ENCODE measurements at places on chromosomes 7 and 10.

- no peak for DNase-seq
Measured at GRCh38 chr7:100983451-100984187, 14.3 kb downstream of the MUC12 start.

GRCh38 chr10:128710798-128711183, 584.6 kb upstream of the MKI67 start:
- DNase-seq = no peak

DNA sequence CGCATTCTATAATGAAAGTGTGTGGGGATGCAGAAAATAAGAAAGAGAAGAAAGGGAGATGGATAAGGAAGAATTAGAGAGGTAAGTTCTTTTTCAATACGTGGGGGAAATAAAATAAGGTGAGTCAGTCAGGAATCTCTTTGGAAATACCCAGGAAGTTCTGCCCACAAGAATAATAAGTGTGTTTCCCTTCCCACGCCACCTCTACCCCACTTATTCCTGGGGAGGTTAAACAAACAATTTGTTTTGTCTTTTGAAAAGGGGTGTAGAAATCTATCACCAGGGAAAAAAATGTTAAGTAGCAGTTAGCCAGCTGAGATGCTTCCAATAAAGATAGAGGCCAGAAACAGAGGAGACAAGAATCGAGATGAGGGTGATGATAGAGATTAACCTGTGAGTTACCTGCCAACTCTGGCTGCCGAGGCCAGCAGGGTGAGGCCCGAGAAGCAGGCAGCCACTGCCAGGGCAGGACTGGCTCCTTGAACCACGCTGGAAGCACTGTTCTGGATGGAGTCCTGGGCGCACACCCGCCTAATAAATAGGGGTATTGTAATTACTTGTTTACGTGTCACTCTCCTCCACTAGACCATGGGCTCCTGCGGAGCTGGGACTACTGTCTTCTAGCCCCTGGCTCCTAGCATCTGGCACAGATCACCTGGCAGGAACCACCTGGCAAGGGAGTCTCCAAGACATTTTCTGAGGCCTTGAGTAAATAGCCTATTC, 191.3 kb downstream of the FGFR2 start:
- DNase-seq = no peak

GRCh38 chr10:55163388-55163979, 362.5 kb upstream of the PCDH15 start:
- DNase-seq = no peak

DNA sequence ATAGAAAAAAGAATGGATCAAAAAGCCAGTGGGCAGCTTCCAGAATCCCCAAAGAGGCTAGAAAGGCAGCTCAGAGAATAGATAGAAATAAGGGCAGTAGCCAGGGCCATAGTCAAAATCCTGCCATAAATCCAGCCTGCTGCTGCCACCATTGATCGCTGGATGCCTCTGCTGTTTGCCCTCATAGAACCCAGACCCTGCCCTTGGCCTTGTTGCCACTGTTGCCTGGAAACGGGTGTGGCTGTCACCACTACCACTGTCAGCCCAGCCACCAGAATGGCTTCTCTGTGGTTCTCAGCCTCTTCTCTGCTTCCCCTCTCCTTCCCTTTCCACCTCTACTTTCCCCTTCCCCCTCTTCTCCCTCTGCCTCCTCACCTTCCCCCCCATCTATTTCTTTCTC, 57.8 kb downstream of the HHEX start:
- DNase-seq = no peak

DNA sequence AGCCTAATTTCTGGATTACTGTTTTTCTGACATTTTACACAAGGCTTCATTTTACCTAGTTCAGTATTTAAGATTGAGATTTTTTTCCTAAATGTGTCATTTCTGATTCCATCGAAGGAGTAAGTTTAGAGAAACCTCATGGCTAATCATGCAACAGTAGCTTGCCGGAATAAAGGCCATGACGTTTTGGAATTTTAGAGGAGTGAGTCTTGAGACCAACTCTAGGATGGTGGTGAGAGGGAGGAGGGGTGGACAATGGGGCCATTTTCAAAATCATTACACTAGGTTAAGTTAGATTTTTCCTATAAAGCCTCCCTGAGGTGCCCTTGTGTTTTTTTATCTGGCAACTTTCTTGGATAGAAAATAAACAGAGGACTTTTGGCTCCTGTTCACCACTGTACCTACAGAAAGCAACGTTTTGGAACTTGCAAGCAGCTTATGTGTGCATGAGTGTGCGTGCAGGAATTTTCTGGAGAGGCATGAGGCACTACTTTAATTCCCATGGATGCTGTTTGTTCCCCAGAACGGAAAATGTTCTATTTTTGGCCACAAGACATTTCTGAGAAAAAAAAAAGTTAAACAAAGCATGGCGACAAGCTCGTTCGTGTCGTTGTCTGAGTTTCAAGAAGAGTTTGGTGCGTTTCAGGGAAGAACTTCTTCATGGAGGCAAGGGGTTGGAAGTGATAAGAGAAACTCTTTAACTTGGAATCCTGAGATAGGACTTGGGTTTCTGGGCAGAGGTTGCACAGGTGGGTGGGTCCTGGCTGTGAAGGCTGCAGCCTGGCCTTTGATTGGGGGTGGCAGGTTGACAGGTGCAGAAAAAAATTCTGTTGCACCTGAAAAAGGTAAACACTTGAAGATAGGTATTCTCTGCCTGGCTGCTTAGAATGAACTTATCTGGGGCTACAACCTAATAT, 178.1 kb downstream of the PTEN start:
- DNase-seq = no peak

- no peak for DNase-seq
Measured at GRCh38 chr7:11315666-11316258, 342.1 kb downstream of the PHF14 start.

DNA sequence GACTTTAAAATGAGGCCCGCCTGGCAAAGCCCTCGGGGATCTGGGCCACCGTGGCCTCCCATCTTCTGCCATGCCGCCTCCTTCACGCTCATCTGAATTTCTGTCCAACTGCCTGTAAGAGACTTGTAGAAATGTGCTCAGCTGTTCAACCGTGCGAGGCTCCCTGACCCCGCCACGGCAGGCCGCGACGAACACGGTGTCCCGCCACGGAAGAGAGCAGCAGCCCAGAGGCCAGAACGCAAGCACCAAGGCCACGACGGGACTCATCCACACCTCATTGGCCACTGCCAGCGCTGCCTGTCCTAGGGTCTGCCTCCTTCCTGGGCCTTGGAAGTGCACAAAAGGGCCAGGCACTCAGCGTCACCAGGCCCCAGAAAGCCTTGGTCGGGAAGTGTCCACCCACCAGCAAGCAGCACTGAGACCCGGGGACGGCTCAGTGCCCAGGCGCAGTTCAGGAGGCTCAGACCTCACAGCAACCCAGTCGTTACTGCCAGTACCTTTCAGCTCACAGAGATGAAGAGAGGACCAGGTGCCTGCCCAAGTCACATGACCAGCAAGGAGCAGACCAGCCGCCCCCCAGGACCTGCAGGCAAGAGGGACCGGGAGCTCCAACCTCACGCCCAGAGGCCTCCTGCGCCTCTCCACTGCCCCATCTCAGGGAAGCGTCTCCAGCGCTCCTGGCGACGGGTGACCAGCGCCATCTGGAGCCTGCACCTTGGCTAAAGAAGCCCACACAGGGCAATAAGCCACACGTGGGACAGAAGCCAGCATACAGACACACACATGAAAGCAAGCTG, 85.9 kb downstream of the MAD1L1 start:
- DNase-seq = no peak

- DNase-seq = no peak
Measured at GRCh38 chr7:110347081-110347480, 743.8 kb upstream of the LRRN3 start.

DNA sequence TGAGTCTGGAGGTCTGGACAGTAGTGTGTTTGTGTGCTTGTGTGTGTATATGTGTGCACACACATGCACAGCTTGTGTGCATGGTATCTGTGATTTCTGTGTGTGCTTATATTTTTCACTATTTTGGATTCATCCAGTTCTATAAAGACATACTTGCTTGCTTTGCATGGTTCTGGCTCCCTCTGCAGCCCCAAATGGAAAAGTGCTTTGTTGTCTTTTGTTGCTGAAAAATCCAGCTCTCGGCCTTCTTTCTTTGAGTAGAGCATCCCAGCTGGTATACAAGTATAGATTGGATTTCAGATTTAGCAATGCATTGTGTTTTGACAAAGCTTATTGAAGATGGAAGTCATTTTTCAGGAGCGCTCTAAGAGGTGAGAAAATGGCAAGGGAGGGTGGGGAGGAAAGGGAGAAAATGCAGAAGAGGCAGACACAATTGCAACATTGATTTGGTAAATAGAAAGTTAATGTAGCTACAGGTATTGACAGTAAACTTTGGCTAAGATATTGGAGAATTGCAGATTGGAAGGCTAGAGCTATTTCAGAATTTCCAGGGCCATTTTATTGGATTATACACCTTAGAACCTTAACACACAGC, 333.9 kb downstream of the AUTS2 start:
- no peak for DNase-seq

GRCh38 chr10:76270464-76270863, 839.0 kb downstream of the LRMDA start:
- DNase-seq = no peak

GRCh38 chr7:44320141-44320540, 5.3 kb downstream of the CAMK2B start:
- no peak for DNase-seq

DNA sequence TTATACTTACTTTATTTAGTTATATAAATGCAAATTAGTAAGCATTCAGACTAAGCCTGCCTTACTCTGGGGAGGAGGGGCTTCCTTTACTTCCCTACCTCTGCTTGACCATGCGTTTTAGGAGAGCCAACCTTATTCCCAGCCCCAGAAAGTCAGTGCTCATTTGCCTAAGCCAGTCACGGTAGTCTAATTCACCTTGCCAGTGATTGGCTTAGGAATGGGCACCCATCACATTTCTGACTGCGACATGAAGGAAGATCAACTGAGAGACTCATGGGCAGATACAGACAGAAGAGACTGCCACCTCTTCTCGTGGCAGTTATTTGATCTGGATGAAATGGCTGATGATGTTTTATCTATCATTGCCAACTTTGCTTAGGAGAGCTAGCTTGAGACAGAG, 29.5 kb downstream of the RPA3 start:
- no peak for DNase-seq

DNA sequence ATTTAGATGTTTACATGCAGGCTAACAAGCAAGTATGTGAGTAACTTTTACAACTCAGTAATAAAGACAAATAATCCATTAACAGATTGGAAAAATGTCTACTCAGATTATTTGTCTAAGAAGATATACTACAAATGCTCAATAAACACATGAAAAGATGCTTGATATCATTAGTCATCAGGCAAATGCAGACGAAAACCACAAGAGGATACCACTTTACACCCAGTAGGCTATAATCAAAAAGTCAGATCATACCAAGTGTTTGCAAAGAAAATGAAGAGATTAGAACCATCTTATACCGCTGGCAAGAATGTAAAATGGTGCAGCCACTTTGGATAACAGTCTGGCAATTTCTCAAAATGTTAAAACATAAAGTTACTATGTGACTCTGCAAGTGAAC, 84.1 kb downstream of the MALSU1 start:
- DNase-seq = no peak

All from stimulated activated CD4-positive, alpha-beta T cell treated with anti-CD3 and anti-CD28 coated beads, Interleukin-15, amount 100 ng/mL, for 1 hour (primary cell).